ACHN (cell line): ENCODE measurements at places on chromosomes 7 and 10.

GRCh38 chr7:1336509-1336908, 103.8 kb downstream of the UNCX start:
- no peak for DNase-seq

GRCh38 chr10:129114588-129114987, 352.5 kb upstream of the MGMT start:
- DNase-seq, result no peak

DNA sequence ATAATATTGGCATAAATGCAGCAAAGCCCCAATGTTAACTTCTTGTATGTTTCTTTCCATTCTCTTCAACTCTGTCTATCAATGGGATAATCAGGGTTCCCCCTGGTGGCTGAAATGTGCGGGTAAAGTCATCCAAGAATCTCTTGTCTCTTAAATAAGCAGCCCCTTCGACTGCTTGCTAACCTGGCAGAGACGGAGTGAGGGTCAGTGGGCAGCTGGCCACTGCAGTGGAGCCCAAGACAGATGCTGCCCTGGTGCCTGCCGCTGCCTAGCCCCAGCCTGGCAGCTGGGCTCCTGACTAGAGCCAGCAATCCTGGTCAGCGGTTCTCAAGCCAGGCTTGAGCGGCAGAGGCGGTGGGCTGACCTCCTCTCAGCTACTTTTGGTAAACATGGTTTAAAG, 248.9 kb downstream of the COBL start:
- peak; percentile 82 for DNase-seq

- no peak for DNase-seq
Measured at GRCh38 chr10:117532451-117533107, 10.0 kb upstream of the EMX2 start.

GRCh38 chr7:2225336-2225735, 7.4 kb downstream of the MAD1L1 start:
- no peak for DNase-seq

GRCh38 chr7:27132978-27133377, 2.4 kb upstream of the HOXA4 start:
- DNase-seq, result no peak

- DNase-seq, result no peak
Measured at GRCh38 chr7:69951458-69951857, 353.2 kb downstream of the AUTS2 start.

DNA sequence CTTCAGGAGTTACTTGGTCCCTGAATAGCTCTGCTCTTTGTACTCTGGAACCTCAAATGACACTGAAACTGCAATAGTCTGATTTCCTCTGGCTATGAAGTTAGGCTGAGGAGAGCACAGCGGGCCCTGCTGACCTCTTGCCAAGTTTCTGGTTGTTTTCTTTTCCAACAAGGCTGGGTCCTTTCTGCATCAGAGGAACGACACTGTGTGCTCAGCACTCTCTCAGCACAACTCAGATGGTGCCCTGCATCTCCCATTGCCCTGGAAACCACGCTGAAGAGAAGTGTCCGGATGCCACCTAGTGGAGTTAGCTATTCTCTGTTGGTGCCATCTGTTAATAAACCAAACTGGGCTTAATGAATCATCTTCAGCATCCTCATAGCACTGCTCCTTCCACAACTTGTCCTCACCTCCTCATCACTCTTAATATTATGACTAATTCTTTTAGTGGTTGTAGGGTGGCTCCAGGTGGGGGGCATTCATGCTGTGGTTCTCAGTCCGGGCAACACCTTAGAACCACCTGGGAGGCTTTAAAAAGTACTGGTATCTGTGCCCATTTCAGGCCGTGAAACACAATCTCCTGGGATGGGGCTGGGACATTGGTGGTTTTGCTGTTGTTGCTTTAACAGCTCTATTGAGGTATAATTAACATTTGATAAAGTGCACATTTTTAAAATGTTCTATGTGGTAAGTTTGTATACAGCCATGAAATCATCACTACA, 8.2 kb upstream of the EFCAB10 start:
- peak; percentile 92 for DNase-seq

DNA sequence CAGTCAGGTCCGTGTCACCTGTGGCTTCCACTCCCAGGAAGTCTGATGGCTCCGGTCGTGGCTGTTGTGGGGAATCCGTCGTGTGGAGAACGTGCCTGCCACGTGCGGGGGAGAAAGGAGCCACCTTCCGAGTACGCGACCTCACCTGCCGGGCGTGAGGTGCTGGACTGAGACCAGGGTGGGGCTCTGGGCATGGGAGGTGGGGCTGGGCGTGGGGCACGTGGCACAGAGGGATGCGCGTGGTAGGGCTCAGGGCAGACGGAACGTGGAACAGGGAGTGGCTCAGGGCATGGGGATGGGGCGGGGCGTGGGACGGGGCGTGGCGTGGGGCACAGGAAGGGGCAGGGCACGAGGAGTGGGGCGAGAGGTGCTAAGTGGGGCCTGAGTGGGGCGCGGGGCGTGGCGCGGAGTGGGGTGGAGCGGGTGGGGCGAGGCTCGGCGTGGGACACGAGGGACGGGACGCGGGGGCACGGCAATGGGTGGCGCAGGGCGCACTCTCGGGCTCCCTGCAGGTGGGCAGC, 64.8 kb downstream of the C10orf143 start:
- DNase-seq, result no peak

DNA sequence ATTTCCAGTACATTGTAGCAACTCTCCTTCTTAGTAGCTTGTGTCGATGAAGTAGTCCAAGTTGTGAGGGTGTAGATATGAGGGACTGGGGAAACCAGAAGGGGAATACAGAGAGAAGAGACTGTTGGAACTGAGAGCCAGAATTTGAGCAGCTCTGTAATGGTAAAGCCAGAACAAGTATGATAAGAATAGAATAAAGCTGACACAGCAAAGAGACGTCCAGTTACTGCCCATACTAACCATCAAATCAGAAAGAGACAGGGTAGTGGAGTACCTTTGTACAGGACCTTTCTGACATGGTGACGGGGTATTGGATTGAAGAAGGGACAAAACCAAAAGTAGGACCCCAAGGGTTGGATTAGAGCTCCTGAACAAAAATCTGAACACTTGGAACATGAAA, 206.0 kb downstream of the SEMA3E start:
- DNase-seq, result no peak

DNA sequence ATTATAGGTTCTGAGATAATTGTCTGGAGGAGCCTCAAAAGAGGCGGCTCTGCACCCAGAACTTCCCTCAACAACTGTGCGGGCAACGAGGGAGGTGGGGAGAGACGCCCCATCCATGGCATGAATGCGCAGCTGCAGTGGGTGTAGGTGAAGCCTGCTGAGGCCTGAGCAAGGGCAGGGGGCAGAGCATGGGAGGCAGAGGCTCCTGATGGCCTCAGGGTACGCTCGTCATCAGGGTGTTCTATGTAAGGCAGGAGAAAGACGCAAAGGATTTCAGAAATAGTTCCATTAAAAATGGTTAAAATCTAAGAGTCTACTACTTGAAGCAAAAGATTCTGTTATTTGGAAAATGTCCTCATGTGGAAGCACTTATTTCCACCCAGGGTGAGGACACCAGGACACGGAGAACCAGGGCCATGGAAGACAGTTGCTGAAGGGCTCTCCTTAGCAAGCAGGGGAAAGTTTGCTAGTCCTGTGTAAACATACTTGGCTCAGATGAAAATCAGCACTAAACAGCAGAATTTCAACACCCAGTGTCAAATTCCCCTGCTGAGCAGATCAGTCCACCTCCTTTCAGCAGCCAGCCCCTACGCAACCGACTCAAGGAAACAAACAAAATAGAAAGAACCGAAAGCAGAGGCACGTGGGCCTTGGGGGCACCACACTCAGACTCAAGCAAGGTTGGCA, 18.9 kb downstream of the INSIG1 start:
- no peak for DNase-seq

DNA sequence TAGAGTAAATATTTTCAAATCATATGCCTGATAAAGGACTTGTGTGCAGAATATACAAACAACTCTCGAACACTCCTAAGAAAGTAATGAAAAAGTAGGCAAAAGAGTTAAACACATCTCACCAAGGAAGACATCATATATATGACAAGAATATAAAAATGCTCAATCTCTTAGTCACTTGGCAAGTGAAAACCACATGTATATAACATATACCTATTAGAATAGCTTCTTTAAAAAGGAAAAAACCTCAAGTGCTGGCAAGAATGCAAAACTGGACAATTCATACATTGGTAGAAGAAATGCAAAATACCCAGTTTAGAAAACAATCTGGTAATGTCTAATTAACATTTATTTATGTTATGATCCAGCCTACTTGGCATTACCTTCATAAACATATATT, 146.6 kb upstream of the DGKB start:
- no peak for DNase-seq

DNA sequence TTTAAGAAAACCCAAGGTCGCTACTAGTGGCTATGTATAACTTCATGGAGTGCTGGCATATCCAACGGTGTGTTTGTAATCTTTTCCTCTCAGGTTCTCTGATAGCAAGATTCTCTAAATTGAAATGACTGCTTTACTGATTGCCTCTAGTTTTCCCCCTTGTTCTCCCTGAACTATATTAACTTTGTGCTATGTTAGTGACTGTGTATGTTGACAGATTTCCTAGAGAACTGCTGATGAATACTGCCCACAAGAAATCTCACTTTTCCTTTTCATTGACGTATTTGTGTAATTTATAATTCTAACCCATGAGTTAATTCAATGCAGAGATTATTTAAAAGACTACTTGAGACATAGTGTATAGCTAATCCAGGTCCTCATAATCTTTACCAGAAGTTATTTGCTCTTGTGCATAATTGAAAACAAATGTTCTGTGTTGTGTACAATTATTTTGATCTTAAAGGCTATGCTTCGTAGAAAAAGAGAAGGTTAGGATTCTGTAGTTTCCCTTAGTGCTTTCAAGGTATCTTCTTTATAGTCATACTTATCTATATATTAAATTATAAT, 70.6 kb upstream of the GLCCI1 start:
- no peak for DNase-seq

DNA sequence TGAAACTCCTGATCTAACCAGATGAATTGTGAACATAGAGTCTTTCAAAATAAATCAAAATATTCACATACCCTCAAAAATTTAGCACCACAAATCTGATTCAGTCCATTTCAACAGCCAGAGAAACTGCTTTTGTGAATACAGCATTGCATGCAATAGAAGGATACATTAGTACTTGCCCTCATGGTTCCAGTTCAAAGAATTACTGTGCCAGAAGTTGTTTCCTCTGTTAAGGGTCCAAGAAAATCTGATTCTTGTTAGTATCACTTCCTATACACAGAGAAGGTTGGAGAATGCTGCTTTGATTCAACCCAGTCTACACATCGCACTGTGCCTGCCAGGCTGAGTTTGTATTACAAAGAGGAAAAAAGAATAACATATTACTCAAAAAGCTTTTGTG, 115.6 kb downstream of the TFEC start:
- DNase-seq, result no peak

DNA sequence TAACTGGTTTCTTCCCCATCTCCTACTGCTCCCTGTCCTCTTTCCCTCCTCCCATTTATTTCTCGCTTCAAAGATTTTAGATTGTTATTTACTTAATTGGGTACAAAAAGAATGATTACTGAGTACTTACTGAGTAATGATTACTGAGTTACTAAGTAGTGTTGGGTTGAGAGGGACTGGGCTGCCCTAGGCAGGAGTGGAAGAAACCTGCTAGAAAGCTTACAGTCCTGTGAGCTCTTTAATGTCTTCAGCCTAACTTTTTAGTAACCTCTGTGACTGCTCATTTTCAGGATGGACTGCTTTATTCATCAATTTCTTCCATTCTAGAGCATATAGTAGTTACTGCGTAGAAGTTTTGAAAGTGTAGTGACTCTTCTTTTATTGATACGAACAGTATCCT, 7.6 kb downstream of the PHF14 start:
- no peak for DNase-seq

DNA sequence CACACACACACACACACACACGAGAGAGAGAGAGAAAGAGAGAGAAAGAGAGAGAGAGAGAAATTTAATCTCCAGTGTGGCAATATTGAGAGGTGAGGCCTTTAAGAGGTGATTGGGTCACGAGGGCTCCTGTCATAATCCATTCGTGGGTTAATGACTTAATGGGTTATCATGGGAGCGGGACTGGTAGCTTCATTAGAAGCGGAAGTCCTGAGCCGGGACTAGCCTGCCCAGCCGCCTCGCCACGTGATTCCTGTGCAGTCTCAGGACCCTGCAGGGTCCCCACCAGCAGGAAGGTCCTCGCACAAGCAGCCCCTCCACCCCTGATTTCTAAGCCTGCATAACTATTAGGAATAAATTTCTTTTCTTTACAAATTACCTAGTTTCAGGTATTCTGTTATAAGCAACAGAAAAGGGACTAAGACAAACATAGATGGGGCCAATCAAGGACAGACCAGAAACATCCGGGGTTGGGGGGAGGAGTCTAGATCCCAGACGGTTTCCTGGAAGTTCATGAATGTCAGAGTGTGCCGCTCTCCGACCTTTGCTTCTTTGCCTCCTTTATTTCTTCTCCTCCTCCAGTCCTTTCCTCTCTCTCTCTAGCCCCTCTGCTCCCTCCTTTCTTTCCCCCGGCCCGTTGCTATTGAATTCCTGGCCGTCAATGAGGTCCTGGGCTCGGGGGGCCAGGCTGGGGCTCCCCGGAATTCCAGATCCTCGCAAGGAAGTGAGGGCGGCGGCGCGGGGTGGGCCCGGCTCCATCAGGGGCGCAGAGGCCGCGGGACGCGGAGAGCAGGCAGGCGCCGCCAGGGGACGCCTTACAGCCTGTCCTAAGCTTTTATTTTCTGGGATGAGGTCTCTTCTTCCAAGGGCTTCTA, 146.8 kb downstream of the CYP26A1 start:
- DNase-seq, result no peak

- DNase-seq, result no peak
Measured at GRCh38 chr10:82887488-82887887, 1012.5 kb downstream of the NRG3 start.

DNA sequence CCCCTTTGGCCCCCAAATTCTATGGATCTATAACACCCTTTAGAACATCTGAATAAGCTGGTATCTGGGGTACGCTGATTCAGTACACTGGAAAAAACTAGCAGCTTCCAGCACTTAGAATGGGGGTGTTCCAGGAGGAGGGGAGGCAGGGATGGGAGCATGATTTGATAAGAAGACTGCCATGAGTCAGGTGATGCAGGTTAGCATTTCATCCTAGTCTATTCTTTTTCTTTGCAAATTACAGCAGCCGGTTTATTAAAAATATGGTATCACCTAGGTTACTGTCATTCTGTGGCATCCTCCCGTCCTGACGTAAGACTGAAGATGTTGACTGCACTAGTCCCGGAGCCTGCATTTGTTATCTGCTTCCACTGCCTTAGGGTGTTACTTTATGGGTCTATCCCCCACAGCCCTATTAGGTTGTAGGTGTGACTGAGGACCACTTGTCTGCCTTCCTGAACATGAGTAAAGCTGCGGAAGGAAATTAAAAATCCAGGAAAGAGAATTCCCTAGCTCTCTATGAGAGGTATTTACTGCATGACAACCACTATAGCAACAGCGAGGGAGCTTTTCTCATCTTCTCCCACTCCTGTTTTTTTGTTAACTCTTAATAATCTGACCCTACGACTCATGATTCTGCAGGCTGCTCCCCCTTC, 1.9 kb downstream of the HTR5A start:
- no peak for DNase-seq

DNA sequence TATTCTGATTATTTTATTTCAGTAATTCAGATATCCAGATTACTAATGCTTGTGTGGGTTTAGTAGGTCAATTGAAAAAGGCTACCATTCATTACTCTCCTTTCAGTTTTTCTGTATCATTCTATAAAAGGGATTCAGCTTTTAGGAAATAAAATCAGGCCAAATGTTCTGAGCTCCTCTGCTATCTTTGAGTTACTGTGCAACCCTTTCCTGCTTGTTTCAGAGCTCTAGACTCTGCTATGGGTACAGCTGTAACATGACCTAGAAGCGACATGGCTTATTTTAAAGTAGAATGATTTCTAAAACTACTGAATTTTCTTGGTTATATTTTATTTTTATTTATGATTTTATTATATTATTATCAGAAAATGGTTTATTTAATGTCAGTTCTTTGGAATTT, 142.8 kb downstream of the LYZL1 start:
- no peak for DNase-seq
